ENCODE measurements at places on chromosomes 13 and 19. TPM values are rescaled to one million over a fixed set of nuclear protein-coding genes. Genes with fewer than 3 reads are reported as not detected.

GRCh38 chr19:17097593-17098126, 22.1 kb downstream of the MYO9B start:
- no peak for DNase-seq

GRCh38 chr19:46715620-46715974, 1.3 kb downstream of the PRKD2 start:
- no peak for DNase-seq

GRCh38 chr13:75762955-75763354, 126.8 kb downstream of the LMO7 start:
- no peak for DNase-seq

GRCh38 chr13:98310485-98311199, 133.6 kb upstream of the RNF113B start:
- DNase-seq, result no peak

- DNase-seq, result no peak
Measured at GRCh38 chr19:51091895-51092873, 9.5 kb upstream of the KLK14 start.

GRCh38 chr19:42290523-42291434, 11.2 kb upstream of the PRR19 start:
- DNase-seq, result no peak

GRCh38 chr13:75186379-75186778, 295.6 kb downstream of the TBC1D4 start:
- no peak for DNase-seq

DNA sequence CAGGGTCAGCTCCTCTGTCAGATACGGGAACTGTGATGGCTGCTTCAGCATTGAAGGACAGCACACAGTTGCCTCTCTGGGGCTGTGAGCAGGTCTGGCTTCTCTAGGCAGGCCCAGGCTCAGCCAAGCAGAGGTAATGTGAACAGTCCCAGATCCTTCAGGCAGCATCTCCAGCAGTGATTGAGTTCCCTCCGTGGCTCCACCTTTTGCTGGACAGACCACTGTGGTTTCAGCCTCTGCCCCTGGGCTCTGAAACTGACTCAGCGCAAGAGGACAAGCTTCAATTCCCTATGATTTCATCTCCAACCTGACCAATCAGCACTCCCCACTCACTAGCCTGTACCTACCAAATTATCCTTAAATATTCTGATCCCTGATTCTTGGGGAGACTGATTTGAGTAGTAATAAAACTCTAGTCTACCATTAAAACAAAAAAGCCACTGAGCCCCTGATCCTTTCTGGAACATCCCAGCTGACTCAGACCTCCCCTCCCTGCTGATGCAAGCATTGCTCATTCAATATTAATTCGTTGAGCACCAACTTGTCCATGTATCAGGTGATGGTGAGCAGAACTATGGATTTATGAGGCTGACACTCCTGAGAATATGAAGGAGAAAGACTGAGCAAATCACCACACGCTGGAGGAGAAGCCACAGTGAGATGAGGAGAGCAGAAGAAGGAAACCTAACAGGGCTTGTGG, 16.7 kb downstream of the GSX1 start:
- DNase-seq, result no peak

DNA sequence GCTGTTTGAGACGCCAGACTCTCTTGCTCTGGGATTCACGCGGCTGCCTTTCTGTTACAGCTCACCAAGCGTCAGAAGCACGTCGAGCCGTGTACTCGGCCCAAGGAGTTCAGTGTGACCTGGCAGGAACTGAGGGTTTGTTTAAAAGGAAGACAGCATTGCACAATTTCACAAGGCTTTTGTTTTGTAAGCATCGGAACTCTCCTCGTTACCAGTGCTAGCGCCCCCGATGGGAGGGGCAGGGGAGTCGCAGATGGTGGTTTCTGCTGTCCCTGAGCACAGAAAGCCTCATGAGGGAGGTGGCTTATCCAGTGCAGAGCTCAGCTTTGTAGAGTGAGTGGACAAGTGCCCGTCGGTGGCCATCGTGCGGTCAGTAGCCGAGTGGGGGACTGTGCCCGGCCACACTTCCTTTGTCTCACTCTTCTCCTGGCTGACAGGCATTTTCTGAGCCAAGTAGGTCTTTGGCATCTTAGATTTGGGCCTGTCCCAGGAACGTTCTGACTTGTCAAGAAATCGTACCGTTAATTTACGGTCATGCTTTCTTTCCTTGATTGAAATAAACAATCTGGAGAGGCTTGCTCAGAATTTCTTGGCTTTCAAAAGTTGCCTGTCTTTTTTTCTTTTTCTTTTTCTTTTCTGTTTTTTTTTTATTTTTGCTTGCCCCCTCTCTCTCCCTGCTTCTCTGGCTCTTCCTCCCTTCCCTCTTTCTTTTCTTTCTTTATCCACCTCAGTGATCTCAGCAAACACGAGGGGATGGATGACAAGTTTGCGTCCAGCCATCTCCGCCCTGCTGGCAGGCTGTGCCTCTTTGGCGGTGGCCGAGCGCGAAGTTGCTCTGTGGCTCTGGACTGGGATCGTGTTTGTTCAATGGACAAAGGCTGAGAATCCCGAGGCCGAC, 7.7 kb downstream of the KDM4B start:
- no peak for DNase-seq

GRCh38 chr13:98273824-98274742, 97.0 kb upstream of the RNF113B start:
- no peak for DNase-seq

- DNase-seq, result no peak
Measured at GRCh38 chr19:7744871-7745650, 2.3 kb downstream of the CD209 start.

- DNase-seq, result no peak
Measured at GRCh38 chr13:91313581-91313980, 33.9 kb upstream of the MIR17HG start.

DNA sequence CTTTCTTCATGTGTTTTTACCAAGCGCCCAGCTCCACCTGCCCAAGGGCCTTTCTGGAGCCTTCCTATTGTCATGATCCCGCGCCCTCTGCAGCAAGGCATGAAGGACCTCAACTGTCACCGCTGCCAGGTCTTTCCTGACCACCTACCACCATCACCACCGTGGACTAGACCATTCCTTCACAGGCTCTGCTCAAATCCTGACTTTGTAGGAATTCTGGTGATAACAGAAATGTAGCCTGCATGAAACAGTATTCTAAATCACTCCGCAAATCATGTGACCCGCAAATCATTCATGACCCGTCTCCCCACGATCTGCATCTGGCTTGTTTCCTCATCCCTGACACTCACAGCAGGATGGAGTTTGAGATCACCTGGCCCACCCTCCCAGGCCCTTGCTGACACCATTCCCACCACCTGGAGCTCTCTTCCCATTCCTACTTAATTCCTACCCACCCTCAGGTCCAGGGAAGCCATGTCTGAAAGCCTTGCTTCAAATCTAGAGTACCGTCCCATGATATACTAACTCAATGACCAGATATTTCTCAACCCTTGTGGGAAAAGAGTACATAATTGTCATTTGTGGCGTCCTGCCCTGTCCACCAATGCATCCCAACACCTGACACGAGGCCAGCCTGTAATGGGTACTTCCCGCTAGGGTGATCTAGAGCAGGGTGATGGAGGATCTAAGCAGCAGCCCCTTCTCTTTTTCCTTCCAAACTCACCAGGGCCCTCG, 1.3 kb downstream of the UBE2S start:
- DNase-seq, result no peak

DNA sequence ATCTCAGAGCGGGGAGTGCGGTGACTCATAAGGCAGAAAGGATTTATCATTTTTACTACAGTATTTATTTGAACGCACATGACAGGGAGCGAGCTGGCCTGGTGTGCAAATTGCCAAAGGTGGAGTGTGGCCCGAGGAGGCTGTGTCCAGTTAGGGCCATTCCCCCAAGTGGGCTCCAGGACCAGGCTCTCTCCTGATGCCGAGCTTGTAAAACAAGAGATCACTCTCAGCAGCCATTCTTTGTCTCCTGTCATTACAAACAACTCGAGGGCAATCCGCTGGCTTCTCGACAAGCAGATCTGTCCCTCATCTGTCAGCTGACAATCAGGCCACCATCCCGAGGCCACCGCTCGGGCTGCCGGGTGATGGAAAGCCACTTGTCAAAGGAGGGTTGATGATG, 418.9 kb downstream of the ZNF536 start:
- DNase-seq, result peak; percentile 33

GRCh38 chr13:110910013-110910890, 4.6 kb downstream of the ANKRD10 start:
- DNase-seq, result no peak

DNA sequence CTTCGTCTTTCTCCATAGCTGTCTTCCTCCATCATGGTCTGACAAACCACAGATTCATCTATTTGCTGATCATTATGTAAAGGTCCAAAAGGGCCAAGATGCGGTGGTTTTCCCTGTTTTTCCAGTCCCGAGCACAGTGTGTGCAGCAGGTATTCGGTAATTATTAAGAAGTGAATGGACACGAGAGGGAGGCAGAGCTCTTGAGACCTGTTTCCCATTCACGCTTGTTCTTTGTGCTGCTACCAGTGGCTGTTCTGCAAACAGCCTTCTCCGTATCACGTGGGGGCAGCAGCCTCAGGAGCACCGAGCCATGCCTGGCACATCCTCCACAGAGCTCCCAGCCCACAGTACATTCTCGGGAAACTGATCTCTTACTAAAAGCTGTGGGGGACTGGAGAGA, 50.3 kb downstream of the CCDC70 start:
- DNase-seq, result no peak

DNA sequence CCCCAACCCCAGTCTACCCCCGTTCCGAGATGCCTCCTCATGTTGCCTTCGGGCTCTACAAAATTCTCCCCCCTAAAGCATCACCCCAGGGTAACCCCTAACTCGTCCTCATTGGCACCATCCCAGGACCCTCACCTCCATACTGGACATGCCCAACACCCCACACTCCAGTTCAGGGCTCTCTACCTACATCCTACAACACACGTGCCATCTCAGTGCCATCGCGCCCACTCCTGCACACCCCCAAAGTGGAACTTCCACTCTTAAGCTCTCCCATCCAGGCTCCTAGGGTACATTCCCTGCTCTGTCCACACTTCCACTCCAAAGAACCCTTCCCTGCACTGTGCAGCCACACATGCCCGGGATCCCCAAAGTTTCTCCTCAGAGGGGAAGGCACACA, 827 bp upstream of the FKRP start:
- no peak for DNase-seq

DNA sequence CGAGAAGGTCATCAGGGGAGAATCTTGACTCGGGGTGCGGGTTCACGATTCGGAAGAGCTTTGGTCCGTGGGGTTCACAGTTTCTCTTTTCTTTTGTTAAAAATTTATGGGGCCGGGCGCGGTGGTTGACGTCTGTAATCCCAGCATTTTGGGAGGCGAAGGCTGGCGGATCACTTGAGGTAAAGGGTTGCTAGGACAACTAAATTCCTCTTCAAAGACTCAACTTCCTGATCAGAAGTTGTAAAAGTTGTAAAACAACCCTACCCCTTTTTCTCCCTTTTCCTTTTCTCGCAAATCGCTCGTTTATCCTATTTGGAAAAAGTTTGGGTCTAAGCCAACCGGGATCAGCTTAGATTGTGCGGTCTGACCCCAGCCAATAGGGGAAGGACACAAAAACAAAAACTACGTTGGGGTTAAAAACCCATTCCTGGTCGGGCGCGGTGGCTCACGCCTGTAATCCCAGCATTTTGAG, 673 bp downstream of the ZNF486 start:
- no peak for DNase-seq

DNA sequence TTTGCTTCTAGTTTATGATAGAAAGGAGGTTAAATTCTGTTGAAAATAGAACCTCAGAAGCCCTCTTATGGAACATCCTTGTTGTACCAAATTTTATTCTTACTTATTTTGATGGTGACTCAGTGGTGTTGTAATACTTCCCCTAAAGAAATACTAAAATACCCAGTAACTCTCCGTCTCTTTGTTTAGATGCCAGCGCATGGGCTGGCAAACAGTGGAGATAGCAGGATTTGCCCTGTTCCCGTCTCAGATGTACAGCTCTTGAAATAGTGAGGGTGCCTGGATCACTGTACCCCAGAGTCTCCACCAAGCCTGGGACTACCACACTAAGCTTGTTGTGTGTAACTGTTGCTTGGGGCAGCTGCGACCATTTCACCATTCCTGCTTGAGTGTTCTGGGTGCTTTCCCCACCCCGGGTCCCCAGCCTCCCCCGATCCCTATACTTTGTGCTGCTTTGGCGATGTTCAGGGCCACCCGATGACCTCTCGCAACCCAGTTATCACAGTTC, 67.0 kb upstream of the TEX29 start:
- DNase-seq, result no peak

- no peak for DNase-seq
Measured at GRCh38 chr13:99294958-99295357, 12.2 kb downstream of the GPR183 start.

DNA sequence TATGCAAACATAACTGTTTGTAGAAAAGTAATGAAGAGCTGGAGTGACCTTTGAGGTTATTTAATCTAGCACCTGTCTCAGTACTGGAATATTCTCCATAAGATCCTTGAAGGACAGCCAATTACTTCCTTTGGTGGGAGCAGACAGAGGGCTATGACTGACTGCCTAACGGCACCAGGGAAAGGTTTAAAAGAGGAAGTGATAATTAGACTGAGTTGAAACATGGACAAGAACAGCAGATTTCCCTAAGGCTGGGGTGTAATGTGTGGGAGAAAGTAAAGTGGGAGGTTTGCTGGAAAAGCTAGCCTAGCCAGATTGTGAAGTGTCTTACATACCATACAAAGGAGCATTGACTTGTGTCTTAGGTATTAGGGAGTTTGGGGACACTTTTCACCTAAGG, 191.3 kb upstream of the PCDH9 start:
- DNase-seq, result no peak

DNA sequence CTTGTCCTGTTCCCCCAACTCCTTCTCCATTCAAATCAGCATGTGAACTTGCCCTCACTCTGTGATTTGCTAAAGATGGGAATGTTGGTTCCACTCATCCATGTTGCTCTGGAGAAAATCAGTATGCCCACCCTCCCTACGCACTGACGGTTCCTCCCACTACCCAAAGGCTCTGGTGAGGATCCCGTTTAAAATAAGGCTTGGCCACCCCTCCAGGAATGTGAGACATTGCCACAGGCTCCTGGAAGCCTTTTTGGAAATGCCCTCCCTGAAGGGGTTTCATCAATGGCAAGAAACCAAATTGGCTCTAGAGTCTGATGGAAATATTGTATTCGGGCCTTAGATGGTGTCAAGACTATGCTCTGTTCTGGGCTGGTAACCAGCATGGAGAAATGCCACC, 187.3 kb downstream of the USP12 start:
- DNase-seq, result no peak

LRP3 gene
- 28.3 TPM for total RNA-seq

PSG3 gene
- total RNA-seq, result not detected

IGFL3 gene
- not detected for total RNA-seq

SHANK1 gene
- 11.9 TPM for total RNA-seq

PCDH20 gene
- 3.4 TPM for total RNA-seq

UNC13A gene
- 1.1 TPM for total RNA-seq

SRRM5 gene
- total RNA-seq, result 0.63 TPM

ZNF766 gene
- 26.9 TPM for total RNA-seq

SLC7A9 gene
- 1.2 TPM for total RNA-seq

ESD gene
- total RNA-seq, result 110 TPM

CFAP97D2 gene
- not detected for total RNA-seq
